ENCODE measurements at places on chromosomes 16 and 17. TPM values are rescaled to one million over a fixed set of nuclear protein-coding genes. Genes with fewer than 3 reads are reported as not detected.

GPR142 gene
- total RNA-seq, result not detected

CEP20 gene
- 52.6 TPM for total RNA-seq

CACNA1G gene
- 0.05 TPM for total RNA-seq

MYH1 gene
- not detected for total RNA-seq

MAPT gene
- total RNA-seq, result 0.28 TPM

MAP2K6 gene
- 0.09 TPM for total RNA-seq

CRYBA1 gene
- total RNA-seq, result not detected

CCL13 gene
- total RNA-seq, result not detected

TNP2 gene
- total RNA-seq, result not detected

Data from HFFc6 (cell line).